ENCODE measurements at places on chromosomes 4 and X.

DNA sequence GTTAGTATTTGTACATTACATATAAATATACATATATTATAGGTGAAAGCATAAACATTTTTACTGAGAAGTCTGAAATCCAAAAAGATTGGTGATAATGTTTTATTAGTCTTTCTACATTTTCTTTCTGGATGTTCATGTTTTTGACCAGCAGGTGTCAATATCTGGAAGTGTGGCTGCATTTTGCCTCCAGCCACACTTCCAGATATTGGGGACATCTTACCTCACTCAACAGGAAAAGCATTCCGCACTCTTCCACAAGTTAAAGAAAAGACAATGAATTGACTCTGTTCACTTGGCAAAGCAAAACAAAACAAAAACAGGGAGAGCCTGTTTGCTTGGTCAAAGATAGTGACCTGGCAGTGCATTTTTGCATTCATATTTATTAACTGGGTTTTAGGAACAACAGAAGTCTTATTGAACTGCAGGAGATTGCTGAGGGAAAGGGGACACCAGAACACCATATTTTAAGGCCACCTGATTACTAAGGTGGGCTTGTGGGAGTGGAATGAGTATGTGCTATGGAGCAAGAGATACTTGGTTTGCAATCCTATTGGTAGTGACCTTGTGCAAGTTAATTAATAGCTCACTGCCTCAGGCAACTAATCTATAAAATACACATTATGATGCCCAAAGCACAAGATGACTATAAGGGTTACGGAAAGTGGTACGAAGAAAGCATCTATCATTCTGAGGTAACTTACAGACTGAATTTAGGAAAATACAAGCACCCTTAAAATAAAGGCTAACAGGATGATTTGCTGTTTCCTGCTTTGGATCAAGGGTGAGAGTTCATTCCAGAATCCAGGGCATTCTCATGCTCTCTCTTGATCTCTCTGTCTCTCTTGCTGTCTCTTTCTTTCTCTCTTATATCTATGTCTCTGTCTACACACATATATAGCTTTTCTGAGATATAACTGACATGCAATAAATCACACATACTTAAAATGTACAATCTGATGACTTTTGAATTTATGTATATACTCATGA lies 389.9 kb upstream of the EMCN start:
- no peak for DNase-seq

DNA sequence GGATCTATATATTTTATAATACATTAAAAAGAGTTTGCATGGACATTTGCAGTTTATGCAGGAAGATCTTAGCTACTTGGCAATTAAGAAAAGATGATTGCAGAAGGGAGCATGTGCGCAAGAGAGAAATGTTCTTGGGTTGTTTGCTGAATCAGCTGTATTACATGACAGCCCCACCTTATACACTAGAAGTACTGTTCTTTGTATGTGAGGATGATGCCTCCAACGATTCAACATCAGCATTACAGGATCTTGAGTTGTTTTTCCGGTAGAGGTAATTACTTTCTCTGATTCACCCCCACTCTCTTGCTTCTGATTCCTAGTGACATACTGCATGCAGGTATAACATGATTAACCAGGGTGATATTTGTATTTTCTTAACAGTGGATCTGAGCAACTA lies 140.8 kb downstream of the PCDH7 start:
- DNase-seq = no peak

DNA sequence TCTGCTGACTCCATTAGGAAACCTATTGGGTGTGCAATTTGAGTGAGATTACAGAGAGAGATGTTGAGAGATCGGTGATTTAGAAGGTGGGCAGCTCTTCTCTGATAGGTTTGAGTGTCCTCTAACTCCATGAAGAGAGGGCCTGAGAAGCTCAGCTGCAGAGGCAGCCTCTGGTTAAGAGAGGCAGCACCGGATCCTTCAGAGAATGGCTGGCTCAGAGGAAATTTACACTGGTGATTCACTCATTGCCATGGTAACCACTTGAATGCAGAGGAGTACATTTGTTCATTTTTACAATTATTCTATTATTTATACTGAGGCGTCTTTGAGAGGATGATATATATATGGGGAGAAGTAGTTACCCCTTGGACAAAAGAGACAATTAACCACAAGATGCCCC lies 171.7 kb downstream of the PDGFRA start:
- DNase-seq = no peak

- DNase-seq = no peak
Measured at GRCh38 chr4:185265942-185266341, 56.5 kb downstream of the SNX25 start.

GRCh38 chr4:112536123-112536522 lies 20.1 kb upstream of the NEUROG2 start:
- no peak for DNase-seq

DNA sequence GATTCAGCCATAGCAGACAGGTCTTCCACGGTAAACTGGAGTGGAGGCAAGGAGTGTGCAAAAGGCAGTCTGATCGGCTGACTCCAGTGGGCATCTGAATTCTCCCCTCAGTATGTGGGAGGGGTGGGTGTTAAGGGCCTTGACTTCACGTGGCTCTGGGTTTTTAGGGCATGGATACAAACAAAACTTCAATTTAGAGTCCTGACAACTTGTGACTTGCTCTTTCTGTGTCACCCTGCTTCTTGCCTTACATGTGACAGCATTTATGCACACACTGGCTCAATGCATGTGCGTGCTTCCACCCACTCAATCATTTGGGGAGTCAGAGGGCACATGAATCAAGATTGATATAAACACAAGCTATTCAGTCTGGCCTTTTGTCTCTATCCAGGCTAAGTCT lies 17.5 kb downstream of the PLP1 start:
- no peak for DNase-seq

GRCh38 chr4:27357283-27357682 lies 496.6 kb downstream of the STIM2 start:
- no peak for DNase-seq

DNA sequence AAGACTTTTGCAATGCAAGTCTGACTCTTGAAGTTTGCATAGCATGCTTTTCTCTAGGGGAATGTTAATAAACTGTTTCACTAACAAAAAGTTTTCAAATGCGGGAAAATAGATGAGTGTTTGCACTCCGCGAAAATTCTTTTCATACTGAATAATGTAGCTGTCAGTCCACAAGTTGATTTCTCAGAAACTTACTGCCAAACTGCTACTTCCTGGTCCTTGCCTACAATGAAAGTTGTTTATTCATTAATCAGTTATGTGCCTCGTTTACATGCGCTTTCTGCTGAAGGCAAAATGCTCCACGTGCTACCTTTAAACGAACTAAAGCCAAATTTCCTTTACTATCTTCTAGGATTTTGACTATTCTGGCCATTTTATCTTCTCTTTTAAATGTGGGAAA lies 166.2 kb downstream of the MAGEB17 start:
- no peak for DNase-seq

All from Panc1 (cell line).